ENCODE measurements at places on chromosomes 13 and 19.

- no peak for DNase-seq
Measured at GRCh38 chr19:14497228-14497921, 1.4 kb upstream of the GIPC1 start.

DNA sequence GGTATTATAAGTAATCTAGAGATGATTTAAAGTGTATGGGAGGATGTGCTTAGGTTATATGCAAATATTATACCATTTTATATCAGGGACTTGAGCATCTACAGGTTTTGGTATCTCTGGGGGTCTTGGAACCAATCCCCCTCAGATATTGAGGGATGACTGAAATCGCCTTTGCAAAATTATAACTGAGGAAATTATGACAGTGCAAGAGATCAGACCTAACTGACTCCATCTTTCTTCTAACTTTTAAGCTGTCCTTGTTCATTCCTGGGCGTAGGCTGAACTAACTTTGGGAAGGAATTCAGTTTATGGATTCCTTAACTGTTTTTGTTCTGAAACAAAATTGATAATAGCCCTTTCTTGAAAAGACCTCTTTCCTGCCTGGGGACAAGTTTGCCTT, 190.7 kb upstream of the KL start:
- DNase-seq = no peak

DNA sequence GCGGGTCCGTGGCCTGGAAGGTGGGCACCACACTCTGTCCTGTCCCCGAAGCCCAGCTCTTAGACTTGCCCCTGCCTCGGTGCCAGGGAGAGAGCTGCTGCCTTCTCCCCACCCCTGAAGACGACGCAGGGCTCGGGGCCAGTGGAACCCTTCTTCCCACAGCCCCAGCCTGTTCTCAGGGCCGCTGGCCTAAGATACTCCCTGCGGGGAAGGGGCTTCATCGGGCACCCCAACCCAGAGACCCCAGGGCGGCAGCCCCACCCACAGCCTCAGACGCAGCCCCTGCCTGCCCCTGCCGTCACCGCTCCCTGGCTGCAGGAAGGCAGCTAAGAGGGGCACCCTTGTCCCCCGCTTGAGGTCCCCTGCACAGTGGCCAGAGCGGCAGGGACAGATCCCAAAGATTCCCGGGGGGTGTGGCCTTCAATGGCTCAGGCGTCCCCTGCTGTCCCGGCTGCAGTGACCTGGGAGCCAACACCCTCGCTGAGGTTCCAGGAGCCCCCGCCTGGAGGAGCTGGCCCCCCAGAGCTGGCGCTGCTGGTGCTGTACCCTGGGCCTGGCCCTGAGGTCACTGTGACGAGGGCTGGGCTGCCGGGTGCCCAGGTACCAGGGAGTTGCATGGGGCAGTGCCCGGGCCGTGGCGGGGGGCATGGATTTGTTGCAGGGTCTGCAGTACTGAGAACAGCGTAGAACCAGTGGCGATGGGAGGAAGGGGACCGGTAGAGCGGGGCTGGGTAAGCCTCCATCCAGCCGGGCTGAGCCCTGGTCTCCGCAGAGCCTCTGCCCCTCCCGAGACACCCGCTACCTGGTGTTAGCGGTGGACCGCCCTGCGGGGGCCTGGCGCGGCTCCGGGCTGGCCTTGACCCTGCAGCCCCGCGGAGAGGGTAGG, 1.0 kb downstream of the AMH start:
- DNase-seq = no peak

DNA sequence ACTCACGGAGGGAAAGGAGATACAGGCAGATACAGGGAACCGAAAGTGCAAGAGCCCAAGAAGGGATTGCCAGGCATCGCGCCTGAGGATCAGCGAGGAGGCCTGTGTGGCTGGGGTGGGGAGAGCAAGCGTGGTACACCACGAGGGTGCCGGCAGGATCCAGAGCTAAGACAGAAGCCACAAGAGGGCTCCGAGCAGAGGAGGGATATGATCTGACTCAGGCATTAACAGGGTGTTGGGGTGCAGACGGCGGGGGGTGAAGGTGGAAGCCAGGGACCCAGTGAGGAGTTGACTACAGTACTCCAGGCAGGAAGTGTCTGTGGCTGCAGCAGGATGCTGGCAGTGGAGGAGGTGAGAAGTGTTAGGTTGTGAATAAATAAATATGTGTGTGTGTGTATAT, 5.4 kb upstream of the PPP1R37 start:
- DNase-seq = no peak

- DNase-seq = no peak
Measured at GRCh38 chr13:47896546-47896945, 104.5 kb downstream of the SUCLA2 start.

GRCh38 chr19:6590258-6590826, 608 bp downstream of the CD70 start:
- no peak for DNase-seq

- no peak for DNase-seq
Measured at GRCh38 chr19:30062907-30063649, 121.0 kb downstream of the URI1 start.

GRCh38 chr13:46743191-46743590, 53.8 kb downstream of the ESD start:
- DNase-seq = no peak

DNA sequence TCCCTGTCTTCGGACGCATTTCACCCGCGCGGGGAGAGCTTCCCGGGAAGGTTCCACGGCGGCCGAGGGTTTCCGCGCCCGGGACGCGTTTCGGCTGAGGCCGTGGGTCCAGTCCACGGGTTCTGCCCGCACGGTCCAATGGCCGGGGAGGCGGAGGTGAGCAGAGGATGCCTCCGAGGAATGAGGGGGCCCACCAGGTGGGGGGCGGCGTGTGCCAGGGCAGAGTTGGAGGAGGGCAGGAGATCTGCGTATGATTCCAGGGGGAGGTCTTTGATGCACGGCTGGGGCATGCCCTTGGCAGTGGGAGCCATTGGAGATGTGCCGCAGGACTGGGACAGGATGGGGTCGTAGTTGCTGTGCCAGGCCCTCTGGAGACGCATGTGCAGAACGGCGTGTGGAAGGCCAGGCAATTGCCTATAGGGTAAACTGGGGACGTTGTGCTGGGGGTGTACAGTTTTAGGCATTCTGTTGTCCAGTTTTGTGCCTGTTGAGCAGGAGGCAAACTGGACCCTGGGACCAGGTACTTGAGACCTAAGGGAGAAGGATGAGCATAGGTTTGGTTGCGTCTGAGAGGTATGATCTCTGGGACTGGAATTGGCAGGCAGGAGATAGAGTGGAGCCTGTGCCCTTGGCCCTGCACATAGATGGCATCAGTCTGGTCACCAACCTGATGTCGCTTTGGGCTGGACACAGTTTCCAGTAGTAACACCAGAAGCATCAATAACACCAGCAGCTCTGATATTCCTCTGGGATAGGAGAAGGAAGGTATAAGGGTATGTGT, 751 bp downstream of the ZNF584 start:
- DNase-seq = peak; percentile 35

DNA sequence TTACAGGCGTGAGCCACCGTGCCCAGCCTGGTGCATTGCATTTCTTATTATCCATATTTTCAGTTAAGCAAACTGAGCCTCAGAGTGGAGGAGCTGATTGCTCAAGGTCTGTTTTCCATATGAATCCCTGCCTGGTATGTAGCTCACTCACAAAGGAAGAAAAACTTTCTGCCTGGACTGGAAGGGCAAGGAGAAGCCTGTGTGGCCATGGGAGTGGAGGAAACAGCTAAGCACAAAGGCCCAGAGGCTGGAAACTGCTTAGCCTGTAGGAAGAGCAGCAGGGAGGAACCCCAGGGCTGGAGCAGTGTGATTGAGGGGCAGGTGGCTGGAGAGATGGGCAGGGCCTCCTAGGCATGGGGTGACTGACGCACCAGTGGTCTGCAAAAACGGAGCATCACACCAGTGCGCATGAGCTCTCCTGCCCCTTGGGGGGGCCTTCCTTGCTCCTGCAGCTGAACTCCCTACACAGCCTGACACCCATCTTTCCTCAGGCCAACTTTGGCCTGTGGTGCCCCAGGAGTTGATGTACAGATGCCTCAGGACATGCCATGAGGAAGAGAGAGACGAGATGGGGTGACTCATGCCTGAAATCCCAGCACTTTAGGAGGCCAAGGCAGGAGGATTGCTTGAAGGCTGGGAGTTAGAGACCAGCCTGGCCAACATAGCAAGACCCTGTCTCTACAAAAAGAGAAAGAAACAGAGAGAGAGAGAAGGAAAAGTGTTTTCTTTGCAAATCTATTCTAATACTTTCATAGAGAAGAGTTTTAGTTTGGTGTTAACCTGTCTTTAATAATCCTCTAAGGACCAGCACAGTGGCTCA, 2.8 kb upstream of the HNRNPM start:
- no peak for DNase-seq

- DNase-seq = no peak
Measured at GRCh38 chr13:48320891-48321510, 17.4 kb downstream of the RB1 start.

Measured in fibroblast of mammary gland (primary cell).